Upper lobe of right lung (tissue), 1 donor: ENCODE measurements at places on chromosomes 11 and 22. TPM values are rescaled to one million over a fixed set of nuclear protein-coding genes. Genes with fewer than 3 reads are reported as not detected.

The NXPE2 gene
- total RNA-seq = not detected

The ESAM gene
- total RNA-seq = 164 TPM

- no peak for DNase-seq
Measured at GRCh38 chr11:33263549-33263948, 6.4 kb downstream of the HIPK3 start.

The TMEM191B gene
- total RNA-seq = 2.1 TPM

The IL18 gene
- 49.9 TPM for total RNA-seq

The OR5AL1 gene
- not detected for total RNA-seq

DNA sequence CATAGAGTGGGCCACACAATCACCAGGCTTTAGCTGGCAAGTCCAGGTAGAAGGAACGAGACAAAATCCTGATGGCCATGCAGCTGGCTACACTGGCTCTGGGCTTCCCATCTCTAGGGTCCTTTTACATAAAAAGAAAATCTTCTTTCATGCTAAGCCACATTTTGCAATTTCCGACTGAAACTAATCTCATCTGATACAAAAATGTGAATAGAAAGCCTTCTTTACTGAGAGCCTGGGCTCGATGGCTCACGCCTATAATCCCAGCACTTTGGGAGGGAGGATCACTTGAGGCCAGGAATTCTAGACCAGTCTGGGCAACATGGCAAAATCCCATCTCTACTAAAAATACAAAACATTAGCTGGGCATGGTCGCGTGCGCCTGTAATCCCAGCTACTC, 67.2 kb downstream of the MICAL3 start:
- no peak for DNase-seq

DNA sequence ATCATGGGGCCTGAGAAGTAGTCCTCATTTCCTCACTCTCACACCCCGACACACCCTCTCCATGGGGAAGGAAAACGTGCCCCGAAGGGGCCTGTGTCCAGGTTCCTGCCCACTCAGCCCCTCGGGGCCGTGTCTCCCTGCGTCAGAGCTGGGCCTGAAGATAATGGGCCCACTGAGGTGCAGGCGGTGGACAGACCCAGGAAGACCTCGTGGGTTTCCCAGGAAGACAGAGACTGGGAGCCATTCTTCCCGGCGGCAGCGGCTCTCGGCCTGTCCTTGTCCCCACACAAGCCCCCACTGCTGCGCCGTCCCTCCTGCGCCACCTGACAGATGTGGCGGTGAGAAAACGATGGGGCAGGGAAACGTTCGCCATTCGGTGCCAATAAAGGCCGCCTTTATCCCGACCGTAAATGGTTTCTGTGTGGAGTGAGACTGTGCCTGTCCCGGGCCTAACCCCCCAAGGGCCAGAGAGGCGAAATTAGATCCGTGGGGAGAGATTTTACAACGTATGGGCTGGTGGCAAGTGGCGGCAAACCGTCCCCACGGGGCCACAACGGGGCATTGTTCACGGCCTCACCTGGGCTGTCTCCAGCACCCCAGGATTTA, 89.0 kb downstream of the CDKN1C start:
- DNase-seq = peak; percentile 40

DNA sequence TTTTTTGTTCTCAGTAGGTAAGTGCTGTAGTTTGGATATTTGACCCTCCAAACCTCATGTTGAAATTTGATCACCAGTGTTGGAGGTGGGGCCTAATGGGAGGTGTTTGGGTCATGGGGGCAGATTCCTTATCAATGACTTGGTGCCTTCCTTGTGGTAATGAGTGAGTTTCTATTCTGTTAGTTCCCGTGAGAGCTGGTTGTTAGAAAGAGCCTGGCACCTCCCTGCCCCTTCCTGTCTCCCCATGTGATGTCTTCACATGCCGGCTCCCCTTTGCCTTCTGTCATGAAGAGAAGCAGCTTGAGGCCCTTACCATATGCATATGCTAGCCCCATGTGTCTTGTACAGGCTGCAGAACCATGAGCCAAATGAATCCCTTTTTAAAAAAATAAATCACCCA, 138.3 kb downstream of the TMEM135 start:
- DNase-seq = no peak

The SYT12 gene
- total RNA-seq = not detected

DNA sequence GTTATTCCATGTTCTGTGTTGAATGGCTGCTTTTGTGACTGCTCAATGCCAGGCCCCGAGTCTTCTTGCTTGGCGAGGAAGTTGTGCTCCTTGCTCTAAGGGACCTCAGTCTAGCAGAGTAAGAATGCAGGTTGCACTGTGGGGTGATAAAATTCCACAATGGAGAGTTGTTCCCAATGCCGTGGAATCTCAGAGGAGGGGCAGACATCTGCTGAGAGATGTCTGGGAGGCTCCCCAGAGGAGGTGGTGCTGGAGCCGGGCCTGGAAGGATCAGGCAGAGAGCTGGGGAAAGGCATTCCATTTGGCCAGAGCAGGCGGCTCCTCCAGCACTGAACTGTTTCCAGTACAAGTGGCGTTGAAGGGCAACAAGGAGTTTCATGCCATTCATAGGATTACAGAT, 55.2 kb downstream of the ST3GAL4 start:
- no peak for DNase-seq

DNA sequence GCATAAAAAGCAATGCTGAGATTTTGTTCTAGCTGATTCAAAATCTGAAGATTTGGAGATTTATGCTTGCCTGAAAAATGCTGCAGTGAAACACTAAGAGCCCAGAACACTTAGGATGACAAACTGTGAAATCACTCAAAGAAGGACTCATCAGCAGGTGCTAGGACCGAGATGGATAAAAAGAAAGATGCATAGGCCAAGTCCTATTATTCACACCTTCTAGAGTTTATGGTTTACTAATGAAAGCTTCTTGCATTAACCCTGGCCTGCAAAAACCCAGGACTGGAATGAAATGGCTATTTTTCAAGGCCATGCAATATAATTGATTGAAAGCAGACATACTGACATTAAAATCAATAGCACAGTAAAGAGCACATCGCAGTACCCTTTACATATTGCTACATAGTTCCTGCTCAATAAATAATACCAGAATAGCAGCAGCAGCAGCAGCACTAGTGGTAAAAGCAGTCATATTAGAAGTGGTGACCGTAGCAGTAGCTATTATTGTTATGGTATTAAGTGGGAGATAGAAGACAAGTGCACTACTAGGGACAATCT, 161.7 kb downstream of the RAB38 start:
- DNase-seq = no peak

GRCh38 chr22:42796081-42796480, 61.0 kb downstream of the ARFGAP3 start:
- DNase-seq = peak; percentile 40
